AG09309 (cell line): ENCODE measurements at places on chromosomes 7 and 10.

DNA sequence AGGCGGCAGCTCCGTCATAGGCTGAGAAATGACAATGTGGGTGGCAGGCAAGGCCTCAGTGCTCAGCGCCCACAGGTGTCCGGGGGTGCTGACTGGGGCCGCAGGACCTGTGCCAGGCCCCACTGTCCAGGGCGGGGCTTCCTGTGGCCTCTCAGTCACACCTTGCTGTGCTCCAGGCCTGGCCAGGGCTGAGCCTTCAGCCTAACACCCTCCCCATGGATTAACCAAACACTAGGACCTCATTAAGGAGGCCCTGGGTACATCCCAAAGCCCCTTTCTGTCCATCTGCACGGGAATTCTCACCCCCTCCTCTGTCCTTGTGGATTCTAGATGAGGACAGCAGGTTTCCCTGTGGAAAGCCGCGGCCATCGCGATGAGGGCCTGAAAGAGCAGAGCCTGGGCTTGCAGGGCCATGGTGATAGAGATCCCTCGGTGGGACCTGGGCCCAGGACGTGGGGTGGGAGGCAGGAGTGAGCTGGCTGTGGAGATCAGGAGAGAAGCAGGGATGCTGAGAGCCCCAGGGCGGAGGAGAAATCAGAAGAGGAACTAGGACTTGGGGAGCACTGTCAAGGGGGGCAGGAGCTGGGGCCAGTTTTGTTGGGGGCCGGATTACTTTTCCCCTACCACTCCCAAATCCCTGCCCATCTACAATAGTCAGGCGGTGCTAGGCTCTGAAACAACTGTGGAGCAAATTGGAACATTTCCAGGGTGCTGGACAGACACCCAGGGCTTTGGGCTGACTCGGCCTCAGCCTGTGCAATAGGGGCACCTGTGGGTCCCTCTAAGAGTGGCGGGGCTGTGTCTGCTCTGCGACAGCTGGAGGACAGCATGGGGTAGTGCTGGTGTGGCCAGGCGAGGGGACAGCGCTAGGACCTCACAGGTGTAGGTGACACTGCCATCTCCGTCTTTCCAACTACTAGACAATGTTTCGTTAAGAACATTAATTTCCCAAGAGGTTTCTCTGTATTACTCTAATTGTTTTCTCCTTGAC is 23.3 kb upstream of the MNX1 start:
- DNase-seq, result no peak

DNA sequence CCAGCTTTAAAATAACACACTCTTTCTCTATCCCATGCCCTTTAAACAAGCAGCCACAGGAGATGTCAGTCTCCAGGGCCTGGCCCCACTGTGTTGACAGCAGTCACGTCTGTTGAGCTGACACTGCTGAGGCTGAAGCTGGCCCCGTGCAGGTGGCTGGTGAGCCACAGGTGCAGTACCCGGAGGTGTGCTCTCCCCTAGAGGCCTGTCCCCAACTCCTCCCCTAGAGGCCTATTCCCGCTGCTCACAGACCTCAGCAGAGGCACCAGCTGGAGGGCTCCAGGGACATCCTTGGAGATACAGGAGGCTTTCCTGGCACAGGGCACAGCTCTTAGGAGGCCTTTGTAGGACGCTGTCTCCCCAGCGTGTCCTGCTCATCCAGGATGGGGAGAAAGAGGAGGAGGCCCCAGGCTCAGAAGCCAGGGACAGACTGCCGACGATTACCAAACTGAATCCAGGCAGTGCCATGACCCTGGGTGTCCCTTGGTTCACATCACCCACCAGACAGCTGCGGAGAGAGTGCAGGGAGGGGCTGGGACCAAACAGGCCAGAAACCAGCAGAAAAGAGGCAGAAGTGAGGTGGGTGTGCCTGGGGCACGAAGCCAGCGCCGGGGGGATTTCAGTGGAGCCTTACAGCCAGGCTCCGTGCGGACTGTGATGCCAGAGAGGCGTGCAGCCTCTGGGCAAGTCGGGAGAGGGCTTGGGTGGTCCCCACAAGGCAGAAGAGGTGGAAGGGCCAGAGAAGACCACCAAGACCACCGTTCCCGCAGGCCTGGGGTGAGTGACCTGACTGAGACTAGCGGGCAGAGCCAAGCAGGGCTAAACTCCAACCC is 18.5 kb upstream of the TTYH3 start:
- DNase-seq, result no peak

GRCh38 chr7:26375726-26376174 is 84.1 kb downstream of the SNX10 start:
- DNase-seq, result no peak

GRCh38 chr7:95001258-95001657 is 93.9 kb downstream of the PPP1R9A start:
- no peak for DNase-seq

DNA sequence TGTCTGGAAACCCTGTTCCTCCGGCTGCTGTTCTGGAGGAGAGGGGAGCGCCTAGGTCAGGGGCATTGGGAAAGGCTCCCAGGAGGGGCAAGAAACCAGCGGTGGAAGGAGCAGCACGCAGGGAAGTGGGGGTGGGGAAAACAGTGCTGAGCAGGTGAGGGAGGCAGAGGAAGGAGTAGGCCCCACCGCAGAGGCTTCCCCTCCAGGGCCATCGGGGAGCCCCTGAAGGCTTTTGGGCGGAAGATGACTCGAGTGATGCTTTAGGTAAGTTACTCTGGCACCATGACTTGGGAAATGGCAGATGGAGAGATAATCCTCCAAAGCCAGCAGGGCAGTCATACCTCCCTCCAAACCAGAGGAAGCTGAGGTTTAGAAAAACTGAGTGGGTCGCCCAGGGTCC is 106.5 kb upstream of the ANLN start:
- no peak for DNase-seq

- DNase-seq, result no peak
Measured at GRCh38 chr10:102268375-102268888, 23.1 kb downstream of the GBF1 start.

DNA sequence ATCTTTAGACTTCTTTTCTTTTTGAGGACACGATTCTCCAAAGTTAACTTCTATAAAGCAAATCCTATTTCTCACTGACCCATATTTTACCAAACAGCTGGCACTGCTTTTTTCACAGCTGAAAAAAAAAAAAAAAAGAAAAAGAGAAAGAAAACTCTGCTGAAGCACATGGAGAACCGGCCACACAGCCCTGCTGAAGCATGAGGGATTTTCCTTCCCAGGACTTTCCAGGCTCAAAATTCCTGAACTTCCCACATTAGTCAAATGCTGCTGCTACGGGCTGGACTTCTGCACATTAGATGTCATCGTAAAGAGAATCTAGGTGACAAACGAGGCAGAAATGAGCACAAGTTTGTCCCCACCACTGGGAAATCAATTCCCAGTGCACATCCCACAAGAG is 25.2 kb downstream of the HIPK2 start:
- DNase-seq, result no peak

- DNase-seq, result no peak
Measured at GRCh38 chr10:14839305-14839695, 1.2 kb downstream of the HSPA14 start.

DNA sequence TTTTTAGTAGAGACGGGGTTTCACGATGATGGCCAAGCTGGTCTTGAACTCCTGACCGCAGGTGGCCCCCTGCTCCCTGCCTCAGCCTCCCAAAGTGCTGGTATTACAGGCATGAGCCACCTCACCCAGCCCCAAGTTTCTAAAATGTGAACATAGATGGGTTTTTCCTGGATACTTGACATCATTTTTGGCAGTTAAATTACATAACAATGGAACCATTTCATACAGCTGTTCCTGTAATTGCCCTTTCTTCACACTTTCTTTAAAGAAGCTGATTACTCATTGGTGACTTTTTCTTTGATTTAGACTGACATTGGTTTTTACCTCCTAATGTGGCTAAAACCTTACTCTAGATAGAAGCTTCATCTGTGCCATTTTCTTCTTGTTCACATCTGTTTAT is 5.9 kb downstream of the ZKSCAN1 start:
- DNase-seq, result no peak

DNA sequence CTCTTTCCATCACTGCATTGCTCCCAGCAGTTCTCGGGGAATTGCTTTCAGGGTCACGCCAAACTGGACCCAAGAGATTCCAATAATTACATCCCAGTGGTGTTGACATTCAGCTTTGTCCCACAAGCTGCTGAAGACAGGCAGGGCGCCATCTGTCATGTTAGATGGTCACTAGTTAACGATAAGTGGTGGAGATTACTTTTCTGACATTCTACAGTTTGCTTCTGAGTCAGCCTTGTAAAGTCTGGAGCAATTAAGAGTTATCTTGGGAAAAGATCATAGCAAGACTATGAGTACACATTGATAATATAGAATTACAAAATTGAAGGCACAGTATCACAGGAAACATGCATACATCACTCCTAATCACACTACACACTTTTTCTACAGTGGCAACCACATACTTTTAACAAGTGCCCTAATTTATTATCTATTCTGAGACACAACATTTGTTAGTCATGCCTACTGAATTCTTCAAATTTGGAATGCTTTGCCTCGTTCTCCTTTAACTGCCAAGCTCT is 41.9 kb downstream of the SEMA3C start:
- DNase-seq, result peak; percentile 66

GRCh38 chr7:74115326-74115725 is 31.7 kb downstream of the LIMK1 start:
- no peak for DNase-seq

- no peak for DNase-seq
Measured at GRCh38 chr7:36635091-36635490, 89.2 kb downstream of the AOAH start.

DNA sequence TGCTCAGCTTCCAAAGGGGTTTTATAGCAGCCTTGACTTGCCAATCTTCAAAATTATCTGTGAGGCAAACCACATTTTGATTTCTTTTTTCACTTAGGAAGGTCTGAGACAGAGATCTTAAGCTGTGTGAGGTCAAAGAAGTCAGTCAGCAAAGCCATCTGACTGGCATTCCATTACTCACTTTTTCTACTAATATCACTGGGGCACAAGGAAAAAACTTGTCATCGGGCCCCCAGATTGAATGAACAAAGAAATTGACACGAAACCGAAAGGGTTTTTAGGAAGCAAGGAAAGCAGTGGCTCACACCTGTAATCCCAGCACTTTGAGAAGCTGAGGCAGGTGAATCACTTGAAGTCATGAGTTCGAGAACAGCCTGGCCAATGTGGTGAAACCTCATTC is 78.5 kb upstream of the FRMD4A start:
- no peak for DNase-seq

DNA sequence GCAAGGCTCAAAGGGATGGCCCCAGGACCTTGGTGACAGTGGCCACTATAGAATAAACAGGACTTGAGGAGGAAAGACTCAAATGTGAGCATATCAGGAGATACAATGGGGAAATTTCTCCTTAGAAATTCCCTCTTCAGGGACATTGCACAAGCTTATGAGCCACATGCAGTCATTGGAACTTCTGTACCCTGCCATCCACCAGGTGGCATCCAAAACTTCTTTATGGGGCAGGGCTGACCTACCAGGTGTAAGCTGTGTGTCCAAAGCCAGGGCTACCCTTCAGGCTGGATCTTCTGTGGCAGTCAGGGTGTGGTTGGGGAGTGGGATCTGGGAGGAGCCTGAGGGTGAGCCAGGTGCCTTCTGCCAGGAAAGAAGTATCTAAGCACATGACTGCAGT is 36.6 kb upstream of the LRRC18 start:
- no peak for DNase-seq

DNA sequence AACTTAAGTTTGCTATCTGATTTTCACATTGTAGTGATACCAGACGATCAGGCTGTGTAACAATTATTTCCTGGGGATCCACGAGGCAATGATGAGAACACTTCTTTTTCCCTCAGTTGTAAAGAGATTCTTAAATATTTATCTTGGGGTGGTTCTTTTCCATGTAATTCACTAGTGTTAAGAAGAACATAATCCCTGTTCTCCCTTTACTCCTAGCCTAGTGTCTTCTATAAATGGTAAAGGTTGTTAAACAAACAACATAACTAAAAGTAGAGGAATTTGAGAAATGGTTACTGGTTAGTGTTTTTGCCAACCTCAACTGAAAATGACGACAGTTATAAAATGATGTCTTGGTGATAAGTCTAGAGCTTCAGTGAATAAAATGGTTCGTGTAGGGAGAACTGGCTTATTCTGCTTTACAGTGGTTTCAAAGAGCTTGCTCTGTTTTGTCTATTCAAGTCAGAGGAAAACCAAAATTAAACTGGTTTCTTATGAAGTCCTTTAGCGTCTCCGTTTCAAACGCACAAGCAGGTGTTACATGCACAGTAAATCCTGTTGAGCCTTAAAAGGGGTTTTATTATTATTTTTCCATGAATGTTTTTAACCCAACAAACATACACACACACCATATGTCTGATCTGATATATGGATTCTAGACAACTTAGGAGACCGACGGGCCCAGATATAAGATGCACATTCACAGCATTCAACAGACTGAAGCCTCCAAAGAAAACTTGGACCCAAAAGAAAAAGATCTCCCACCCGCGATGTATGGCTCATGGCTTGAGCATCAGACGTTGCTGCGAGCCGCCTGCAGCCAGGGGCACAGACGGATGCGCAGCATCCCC is 1.1 kb downstream of the TBX20 start:
- no peak for DNase-seq

- DNase-seq, result no peak
Measured at GRCh38 chr7:80671744-80672143, 33.3 kb downstream of the CD36 start.

GRCh38 chr10:33382921-33383713 is 48.6 kb upstream of the NRP1 start:
- DNase-seq, result no peak

DNA sequence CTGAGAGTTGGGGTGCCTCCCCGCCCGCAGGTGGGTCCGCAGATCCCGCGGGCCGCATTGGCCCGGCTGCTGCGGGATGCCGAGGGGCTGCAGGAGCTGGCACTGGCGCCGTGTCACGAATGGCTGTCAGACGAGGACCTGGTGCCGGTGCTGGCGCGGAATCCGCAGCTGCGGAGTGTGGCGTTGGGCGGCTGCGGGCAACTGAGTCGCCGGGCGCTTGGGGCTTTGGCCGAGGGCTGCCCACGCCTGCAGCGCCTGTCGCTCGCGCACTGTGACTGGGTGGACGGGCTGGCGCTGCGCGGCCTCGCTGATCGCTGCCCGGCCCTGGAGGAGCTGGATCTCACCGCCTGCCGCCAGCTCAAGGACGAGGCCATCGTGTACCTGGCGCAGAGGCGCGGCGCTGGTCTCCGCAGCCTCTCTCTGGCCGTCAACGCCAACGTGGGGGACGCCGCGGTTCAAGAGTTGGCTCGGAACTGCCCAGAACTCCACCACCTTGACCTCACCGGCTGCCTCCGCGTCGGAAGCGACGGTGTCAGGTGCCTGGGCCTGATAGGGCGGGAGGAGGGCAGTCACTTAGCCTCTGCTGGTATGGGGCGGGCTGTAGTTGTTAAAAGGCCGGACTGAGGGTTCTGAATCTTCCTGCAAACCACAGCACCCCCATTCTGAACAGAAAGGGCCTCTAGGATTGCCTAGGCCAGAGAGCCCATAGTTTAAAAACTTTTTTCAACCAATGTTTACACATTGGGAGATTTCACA is 1.3 kb downstream of the FBXL15 start:
- no peak for DNase-seq

- DNase-seq, result no peak
Measured at GRCh38 chr10:77075926-77076325, 561.7 kb downstream of the KCNMA1 start.

GRCh38 chr10:21534604-21535493 is 817 bp downstream of the MLLT10 start:
- DNase-seq, result no peak
